RCC 7860 (cell line): ENCODE measurements at places on chromosomes 6 and 20.

DNA sequence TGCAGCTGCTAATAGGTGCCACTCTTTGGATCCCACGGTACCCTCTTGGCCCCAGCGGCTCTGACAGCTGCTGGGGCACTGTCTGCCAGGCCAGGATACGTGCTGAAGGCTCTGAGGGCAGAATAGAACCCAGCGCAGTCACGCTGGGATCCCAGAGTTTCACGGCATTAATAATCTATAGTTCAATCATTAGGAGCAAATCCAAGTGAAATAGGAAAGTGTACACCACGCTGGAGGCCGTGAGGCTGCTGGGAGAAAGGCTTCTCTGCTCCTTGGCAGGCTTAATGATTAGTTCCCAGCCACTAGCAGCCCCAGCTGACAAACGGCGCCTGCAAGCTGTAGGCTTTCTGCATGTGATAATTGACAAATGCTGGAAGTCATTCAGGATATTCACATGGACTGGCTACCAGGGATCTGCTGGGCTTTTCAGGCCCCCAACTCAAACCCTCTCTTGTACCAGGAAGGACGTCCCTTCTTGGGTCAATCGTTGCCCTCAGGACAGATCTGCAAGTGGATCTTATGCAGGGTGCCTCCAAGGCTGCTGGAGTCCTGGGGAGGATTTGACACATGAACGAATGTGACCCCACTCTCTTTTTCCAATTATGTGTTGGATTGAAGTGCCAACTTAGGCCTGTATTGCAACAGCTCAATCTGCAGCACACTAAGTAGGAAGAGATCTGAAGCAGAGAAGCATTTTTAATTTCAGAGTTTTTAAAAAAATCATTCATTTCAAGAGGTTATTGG is 50.1 kb upstream of the INSM1 start:
- DNase-seq = no peak

- DNase-seq = no peak
Measured at GRCh38 chr6:2919886-2920285, 16.8 kb upstream of the SERPINB9 start.

- DNase-seq = no peak
Measured at GRCh38 chr6:47479140-47479508, 1.5 kb downstream of the CD2AP start.

DNA sequence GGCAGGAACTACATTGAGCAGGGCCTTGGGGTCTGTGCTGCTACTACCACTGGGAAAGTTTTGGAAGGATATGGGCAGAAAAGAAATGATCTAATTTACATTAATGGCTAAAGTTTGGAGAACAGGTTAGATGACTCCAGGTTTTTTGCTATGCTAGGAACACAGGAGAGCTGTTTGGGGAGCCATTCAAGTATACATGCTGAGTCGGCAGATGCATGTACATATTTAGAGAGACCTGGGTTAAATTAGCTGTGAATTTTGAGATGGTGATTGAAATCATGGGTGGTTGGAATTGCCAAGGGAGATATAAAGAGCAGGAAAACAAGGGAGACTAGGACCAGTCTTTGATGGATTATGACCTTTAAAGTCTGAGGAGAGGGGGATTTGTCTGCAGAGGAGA is 113.1 kb upstream of the BACH2 start:
- no peak for DNase-seq

DNA sequence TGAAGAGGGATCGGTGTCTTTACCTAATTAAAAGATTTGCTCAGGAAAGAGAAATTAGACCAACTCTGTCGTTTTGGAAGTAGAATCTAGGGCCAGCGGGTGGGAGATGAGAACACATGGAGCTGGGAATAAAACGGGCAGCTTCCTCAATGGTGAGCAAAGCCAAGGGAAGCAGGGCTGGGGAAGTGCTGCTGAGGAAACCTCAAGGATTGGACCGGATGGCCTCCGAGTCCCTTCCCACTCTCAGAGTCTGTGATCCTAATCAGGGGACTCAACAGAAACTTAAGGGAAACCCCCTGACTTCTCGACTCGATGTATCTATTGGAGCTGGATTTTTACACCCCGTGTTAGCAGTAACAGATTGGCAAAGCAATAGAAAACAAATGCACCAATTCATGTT is 10.8 kb downstream of the GCNT2 start:
- DNase-seq = no peak

- DNase-seq = no peak
Measured at GRCh38 chr20:16615199-16615598, 42.0 kb upstream of the KIF16B start.

DNA sequence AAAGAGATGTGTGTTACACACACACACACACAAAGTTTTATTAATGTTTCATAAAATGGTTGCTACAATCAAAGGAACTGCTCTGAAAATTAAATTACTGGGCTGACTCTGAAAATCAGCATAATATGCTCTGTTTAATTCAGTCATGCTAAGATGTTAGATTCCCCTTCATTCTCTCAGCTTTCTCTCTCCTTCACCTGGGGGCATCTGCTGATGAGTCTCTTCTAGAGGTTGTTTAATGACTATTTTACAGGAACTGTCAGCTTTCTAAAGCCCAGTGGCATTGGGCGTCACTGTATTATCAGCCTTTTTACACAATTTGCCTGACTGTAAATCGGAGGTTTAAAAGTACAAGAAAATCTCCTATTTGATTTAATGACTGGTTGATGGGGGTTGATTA is 559.7 kb upstream of the POU3F2 start:
- no peak for DNase-seq

DNA sequence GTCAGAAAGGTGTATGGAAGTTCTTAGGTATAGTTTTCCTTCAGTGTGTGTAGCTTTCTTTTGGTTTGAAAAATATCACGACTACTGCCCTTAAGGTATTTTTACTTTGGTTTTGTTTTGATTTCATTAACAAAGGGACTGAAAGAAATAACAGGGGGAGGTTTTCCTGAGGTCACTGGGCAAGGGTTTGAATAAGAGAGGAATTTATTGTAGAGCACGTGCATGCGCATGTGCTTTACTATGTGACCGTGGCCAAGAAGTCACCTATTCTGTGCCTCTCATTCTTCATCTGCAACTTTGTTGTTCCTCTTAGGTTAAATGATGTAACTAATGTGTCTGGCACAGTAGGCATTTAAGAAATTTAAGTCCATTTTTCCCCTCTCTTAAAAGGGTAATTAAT is 4.1 kb upstream of the MAN1A1 start:
- DNase-seq = no peak
